Hematopoietic multipotent progenitor cell (in vitro differentiated cells): ENCODE measurements at places on chromosomes 11 and 22. TPM values are rescaled to one million over a fixed set of nuclear protein-coding genes. Genes with fewer than 3 reads are reported as not detected.

DNA sequence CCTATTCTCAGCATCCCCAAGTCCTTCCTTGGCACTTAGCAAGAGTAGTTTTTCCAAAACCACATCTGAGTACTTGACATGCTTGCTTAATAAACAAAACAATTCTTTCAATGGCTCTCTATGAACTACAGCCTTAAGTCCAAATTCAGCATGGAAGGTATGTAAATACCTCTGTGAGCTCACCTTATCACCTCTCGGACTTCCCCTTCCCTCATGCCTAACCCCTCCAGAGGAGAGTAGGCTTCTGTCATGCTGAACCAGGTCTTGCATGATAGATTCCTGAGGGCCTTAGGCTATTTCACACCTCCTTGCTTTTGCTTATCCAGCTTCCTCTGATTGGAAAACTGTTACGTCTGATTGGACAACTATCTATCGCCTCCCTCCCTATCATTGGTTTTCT lies 312.9 kb upstream of the CCDC90B start:
- DNase-seq = no peak

DNA sequence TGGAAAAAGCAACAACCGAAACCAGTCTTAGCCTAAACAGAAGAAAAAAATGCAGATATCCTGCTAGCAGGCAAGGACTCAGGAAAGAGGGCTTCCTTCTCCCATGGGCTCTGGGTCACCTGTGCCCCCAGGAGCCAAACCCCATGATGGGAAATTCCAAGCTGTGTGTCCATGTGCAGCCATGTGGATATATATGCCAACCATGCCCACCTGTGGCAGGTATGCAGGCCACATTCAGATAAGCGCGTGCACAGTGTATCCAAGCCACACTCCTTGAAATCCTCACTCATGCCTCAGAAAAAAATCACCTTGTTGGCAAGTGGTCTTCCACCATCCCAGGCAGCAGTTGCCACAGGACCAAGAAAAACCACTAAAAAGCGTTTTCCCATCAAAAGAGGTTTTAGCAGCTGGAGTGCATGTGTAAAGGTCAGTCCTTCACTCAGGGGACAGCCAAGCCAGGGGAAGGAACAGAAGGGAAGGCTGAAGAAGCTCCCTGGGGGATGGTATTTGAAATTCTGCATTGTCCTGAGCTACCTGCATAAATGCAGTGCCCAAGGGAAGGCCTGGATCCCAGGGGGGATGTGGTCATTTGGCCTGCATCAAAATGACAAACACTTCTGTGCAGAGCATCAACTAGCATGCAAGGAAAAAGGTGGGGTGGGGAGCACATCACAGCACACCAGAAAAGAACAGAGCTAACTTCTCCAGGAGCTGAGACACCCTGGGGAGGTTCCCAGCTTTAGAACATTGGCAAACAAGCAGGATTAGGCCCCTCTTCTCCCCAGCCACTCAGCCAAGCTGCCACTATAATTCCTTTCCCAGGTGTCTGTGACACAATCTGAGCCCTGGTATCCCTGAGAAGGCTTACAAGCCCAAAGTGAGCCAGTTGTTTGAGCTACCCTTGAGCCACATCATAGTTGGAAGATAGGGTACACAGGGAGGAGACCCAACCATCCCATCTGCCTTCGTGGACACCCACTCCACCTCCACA lies 76.2 kb downstream of the GALNT18 start:
- no peak for DNase-seq

DNA sequence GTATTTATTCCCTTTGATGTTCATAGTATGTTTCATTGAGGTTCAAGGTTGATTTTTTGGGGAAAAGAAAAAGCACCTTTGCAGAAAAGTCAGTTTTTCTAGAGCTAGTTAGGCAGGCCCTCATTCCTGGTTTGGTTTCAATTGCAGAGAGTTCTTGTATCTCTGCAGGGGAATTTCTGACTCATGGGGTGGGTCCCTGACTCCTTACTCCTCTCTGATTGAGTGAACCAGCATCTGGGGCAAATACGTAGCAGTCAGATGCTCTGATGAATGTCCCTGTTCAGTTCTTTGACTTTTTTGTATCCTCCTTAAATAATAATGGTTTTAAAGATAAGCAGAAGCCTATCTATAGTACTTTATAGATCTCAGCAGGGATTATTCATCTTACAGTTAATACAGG lies 7.7 kb upstream of the NCR3LG1 start:
- DNase-seq = no peak

- DNase-seq = no peak
Observed at GRCh38 chr11:27783701-27784355, 83.6 kb upstream of the BDNF start.

DNA sequence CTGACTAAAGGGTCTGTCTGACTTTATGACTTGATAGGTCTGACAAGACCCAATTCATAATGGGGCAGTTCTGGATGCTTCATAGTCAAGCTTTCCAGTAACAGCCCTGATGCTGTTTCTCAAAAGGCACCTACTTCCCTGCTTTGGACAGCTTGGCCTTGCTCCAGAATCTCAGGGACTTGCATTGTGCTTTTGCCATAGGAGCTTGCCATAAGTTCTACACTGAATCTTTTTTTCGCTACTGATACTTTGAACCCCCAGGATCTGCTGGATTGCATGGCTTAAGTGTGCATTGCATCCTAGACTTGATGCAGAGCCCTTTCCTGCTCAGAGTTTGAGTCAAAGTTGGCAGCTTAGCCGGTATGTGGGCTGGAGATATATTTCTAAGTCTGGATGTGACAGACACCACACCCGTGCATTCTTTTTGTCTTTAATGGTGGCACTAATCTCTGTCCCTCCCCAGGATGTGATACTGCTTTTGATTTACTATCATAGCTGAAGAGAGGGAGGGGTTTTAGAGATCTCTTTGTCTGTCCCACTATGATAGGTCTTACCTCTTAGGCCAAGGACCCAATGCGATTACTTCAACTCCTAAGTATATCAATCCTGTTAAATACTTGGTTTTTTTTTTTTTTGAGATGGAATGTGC lies 16.9 kb upstream of the SLC3A2 start:
- DNase-seq = no peak

- no peak for DNase-seq
Observed at GRCh38 chr11:63610604-63611394, 3.4 kb downstream of the PLAAT3 start.

DNA sequence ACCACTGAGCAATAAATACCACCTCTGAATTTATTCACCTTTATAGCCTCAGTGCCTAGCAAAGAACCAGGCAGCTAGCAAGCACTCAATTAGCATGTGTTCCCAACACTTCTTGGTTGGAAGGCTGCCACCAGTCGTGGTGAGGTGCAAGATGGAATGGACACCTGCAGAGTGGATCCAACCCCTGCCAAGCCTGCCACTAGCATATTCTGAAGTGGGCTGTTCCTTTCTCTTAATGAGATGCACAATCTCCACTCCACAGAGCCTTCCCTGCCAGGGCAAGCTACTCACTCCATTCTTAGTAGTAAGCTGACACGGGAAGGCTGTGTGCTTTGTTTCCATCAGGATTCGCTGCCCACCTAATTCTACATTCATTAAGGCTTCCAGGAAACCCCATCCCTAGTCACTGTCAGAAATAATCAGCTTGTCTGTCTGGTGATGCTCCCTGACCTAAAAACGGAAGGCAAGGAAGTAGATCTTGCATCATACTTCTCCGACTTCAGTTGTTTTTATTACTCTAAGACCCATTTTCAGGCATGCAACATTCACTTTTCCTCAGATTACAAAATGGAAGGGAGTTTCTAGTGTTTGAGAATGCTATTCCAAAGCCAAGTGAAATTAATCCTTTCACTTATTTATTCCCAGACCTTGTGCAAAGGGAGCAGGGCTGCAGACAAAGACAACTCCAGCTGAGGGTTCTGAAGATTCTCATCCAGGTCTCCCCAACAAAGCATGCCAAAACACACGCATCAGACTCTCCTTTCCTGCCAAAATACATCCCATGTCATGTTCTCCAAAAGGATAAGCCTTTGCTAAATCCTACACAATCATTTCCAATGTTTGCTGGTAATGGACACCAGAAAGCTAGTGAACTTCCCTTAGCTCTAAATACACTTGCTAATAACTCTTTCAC lies 128.0 kb downstream of the TENM4 start:
- DNase-seq = no peak

DNA sequence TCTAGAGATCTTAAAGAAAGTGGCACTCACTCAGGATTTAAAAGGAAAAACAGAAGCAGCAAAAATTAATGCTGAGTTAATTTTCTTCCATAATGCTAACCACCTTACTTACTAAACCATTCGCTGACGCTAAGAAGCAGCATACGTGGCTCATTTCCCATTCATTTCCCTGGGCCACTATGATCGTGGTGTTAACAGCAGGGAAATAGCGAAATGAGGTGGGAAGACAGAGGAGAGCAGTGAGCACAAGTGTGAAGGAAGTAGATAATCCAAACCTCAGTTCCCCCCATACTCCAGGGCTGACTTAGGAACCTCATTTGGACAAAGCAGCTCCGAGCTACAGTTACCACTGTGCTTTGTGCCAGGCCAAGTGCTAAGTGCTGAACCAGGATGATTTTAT lies 723.2 kb downstream of the OPCML start:
- no peak for DNase-seq

DNA sequence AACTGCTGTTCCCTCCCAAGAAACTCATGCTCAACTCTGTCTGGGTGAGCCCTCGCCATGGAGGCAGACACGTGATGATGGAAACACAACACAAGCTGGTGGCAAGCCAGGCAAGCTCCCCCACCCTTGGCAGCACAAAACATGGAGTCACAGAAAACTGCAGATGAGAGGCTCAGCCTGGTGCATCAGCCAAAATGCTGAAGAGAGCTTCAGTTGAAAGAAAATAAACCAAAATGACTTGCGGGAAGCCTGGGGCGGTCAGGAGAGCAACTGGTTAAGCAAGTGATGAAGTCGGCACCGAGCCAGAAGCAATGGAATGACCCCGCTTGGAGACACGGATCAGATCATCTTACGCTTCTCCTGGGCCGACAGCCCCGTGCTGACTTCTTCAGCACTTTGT lies 68.3 kb downstream of the C11orf58 start:
- no peak for DNase-seq

The DDI1 gene
- total RNA-seq = not detected

The GNG3 gene
- total RNA-seq = not detected

The SLC1A2 gene
- total RNA-seq = under 0.01 TPM
